ENCODE measurements at places on chromosomes 5 and 9.

- DNase-seq = no peak
These were observed 305.4 kb upstream of the IRX2 start for GRCh38 chr5:3056866-3057265.

- DNase-seq = no peak
These were observed 478.5 kb downstream of the RASEF start for GRCh38 chr9:82584349-82584863.

- DNase-seq = no peak
These were observed 163.5 kb upstream of the SNX2 start for GRCh38 chr5:122611406-122611805.

DNA sequence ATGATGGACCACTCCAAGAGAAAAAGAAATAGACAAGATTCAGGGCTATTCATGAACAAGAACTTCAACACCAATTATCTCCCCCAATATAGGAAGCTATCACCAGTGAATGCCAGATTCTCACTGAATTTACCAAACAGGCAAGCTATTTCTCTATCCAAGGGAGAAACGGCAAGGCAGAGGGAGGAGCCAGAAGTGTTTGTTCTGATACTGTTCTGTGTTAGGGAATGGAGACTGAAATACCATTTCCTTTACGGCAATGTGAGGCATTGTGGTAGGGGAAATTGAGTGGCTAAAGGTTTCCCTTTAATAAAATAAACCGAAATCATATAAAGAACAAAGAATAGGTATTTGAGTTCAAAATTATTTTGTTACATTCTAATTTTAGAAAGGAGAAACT is 68.0 kb upstream of the ALDH1A1 start:
- no peak for DNase-seq

- no peak for DNase-seq
These were observed 4.4 kb downstream of the SPRY4 start for GRCh38 chr5:142320430-142320738.

DNA sequence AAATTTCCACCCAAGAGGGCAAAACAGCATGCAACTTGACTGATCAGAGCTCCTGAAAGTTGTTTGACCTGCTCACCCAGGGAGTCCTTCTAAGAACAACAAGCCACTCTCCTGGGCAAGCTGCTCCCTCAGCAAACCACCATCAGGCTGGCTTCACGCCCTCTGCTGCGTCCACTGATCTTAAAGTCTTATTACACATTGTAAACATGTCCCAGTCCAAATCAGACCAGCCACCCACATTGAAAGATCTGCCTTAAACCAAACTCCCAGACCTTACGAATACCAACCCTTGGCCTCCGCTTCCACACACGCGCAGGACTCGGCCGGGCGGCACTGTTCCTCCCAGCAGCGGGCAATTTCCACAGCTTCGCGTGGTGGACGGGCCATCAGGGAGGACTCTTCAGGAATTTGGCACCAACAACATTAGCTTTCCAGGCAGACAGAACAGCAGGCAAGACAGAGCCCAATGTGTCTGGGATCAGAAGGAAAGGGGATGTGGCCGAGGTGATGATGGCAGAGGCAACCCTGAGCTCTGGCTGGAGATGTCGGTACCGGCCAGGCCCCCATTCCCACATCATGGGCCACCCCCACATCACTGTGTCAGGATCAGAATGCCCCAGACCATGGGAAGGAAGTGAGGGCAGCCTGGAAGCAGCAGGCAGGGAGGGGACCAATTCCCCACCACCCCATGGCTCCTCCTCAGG is 56.8 kb downstream of the SEMA4D start:
- DNase-seq = no peak

- no peak for DNase-seq
These were observed 44.4 kb downstream of the DIRAS2 start for GRCh38 chr9:90598191-90598590.

GRCh38 chr5:31531543-31531887 is 378 bp downstream of the DROSHA start:
- DNase-seq = peak; percentile 28

GRCh38 chr9:96140296-96141127 is 161.5 kb downstream of the HSD17B3 start:
- DNase-seq = no peak

DNA sequence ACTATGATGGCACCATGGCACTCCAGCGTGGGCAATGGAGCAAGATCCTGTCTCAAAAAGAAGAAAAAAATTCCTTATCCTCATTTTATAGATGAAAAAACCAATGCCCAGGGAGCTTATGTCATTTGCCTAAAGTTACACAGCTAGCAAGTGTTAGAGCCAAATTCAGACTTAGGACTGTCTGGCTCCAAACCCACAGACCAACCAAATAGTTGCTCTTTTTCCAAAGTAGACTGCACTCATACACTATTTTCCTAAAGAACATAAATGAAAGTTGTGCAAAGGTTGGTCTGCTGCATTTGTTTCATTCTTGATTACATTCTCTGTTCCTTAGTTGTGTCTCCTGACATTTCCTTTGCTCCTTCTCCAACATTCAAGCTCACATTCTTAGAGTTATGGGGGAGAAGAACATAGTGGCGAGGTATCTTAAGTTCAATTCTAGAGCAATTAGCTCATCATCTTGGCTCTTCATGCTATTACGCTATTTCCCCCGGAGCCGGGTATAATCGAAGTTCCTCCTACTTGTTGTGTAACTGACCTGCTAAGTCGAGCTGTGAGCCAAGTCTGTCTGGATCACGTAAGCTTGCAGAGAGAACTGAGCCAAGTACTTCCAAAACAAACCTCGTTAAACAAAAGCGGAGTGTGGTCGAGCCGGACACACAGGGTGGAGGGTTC is 138.3 kb downstream of the RFK start:
- no peak for DNase-seq

- no peak for DNase-seq
These were observed 2.9 kb upstream of the CCDC192 start for GRCh38 chr5:127700237-127700766.

DNA sequence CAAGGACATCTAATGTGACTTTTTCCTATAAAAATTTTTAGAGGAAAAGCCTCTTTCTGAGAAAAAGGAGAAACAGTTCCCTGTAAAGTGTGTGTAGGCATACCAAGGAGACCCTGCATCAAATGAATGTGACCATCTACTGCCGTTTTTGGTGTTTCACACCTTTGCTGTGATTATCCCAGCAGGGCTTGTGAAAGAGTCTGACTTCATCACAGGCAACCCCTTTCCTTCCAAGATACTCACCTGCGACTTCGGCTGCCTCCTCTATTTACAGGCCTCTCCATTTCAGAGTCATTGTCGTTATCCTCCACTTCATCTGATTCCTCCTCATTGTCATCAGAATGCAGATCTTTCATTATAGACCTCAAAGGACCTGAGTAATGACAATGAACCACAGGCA is 259.1 kb downstream of the MLLT3 start:
- no peak for DNase-seq

GRCh38 chr5:121366515-121366914 is 485.2 kb upstream of the FTMT start:
- no peak for DNase-seq

DNA sequence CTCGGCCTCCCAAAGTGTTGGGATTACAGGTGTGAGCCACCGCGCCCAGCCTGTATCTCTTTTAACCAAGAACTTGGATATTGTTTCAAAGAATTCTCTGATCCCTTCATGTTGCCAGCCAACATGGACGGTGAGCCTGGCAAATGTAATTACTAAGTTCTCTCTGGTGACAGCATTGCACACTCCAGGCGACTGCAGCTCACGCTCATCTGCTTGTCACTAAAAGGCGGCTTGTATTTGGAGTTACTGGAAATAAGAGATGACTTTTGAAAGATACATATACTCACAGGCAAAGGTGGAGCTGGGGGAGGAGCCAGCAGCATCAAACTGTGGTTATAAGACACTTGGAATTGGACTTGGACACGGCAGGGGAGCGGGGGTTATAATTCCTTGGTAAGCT is 172.3 kb downstream of the SLIT3 start:
- no peak for DNase-seq

- peak; percentile 66 for DNase-seq
These were observed 10.2 kb downstream of the HAND1 start for GRCh38 chr5:154467655-154468354.

DNA sequence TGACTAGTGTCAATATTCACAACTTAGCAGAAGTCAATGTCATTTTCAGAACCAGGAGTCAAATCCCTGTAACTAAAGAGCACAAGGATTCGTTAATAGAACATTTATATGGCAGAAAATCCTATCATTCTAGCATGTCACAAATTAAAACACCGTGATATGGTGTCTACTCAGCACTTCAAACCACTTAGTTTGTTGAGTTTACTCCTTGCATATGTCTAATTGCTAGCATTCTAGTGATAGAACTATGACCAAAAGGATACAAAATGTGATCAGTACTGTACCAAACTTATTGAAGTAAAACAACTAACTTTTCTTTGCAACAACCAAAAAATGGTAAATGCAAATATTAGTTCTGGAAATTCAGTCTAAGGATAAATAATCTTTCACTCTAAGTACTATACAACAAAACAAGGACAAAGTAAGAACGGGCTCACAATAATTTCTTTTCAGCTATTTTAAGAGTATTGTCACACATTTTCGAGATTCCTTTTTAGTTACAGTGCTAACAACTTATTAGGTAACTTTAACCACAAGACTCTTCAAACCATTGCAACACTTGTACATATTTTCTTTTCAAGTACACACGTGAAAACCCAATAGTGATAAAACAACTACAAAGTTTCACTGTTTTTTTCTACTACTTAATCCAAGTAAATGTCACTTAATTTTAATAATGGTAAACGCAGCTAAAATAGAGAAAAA is 845.2 kb upstream of the CDH10 start:
- no peak for DNase-seq

- no peak for DNase-seq
These were observed 734.1 kb upstream of the DMAC1 start for GRCh38 chr9:8533681-8534080.

DNA sequence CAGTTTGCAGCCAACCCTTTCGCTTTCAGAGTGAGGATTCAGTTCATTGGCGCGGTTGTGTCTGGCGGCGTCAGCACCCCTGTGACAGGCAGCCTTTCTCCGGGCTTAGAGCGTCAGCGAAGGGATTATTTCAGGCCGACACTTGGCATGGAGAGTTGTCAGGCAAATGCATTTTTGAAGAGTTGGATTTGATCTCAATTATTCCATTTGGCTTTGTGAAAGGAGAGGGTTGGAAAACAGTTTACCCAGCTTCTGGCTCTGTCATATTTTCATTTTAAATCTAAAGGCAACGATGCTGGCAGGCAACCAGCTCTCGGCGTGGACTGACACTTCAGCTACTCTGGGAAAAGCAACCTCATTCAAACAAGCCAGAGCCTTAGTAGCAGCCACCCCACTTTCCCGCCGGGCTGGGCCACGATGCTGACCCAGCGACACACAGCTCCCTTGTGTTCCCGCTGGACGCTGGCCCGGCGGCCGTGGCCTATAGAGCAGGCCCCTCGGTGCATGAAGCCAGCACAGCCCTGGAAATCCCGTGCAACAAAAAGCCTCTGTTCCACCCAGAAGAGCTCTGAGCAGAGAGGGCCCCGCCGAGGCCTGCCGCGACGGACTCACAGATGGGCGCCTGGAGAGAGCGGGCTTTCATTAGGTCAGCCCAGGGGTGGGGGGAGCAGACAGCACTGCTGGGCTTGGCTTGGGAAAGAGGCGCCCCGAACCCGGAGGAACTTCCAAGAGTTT is 28.9 kb upstream of the LPCAT1 start:
- DNase-seq = peak; percentile 33

DNA sequence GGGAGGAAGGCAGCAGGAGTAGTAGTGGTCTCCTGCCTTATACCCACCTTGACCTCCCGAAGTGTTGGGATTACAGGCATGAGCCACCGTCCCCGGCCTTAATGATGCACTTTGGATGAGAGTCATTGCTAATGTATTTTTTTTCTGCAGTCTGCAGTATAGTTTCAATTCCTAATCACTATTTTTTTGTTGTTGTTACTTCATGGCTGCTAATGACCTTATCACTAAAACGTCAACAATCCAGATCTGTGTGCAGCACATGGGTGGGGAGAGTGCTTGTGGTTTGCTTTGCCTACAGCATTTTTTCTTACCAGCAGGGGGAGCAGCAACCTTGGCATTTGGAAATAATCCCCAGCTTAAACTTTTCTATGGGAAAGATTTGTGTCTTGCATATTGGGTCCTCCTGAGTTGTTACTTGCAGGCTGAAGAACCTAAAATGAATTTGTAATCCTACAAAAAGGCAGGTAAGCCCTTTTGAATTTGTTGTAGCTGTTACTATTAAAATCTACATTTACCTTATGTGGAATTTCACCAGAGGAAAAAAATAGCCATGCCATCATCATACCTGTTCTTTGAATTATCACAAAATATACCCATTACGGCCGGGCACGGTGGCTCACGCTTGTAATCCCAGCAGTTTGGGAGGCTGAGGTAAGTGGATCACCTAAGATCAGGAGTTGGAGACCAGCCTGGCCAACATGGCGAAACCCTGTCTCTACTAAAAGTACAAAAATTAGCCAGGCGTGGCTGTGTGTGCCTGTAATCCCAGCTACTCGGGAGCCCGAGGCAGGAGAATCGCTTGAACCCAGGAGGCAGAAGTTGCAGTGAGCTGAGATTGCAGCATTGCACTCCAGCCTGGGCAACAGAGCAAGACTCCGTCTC is 6.3 kb upstream of the MED7 start:
- peak; percentile 79 for DNase-seq

DNA sequence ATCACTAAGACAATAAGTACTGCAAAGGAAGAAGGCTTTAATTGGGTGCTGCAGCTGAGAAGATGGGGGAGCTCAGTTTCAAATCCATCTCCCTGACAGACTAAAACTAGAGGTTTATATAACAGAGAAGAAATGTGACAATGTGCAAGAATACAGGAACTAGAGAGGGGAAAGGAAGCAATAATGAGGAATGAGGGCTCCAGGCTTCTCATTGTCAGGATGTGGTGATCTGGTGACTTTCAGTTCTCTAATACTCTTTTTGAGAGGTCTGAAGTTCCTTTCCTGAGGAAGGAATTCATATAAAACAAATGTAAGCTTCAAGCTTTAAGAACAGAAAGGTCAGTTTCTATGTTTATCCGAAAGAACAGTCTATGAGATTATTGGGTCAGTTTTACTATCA is 42.5 kb upstream of the SPATA31E1 start:
- no peak for DNase-seq

- no peak for DNase-seq
These were observed 108.1 kb downstream of the GABBR2 start for GRCh38 chr9:98600631-98601030.

DNA sequence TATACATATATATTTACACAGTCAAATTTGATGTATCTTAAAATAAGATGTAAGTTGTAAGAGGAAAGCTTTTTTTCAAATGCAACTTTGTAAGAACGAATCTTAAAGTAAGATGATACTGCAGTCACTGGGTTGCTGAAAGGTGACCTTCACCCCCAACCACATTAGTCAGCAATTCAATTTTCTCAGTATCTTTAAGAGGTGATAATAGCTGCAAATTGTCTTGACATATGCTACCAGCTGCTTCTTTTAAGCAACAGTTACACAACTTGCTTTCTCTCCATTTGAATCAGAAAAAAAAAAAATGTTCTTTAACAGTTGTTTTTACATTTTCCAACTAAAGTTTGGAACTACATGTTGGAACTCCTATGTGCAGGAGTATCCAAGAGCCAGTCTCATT is 246.6 kb upstream of the CCNG1 start:
- peak; percentile 84 for DNase-seq

Measured in MM.1S (cell line).